NCI-H2081 (cell line): ENCODE measurements at places on chromosomes 12 and 14.
A peak's percentile ranks its signal among the peaks of the same experiment; 100 is the strongest.

- DNase-seq = no peak
Measured at GRCh38 chr12:74171478-74171909, 366.1 kb upstream of the ATXN7L3B start.

DNA sequence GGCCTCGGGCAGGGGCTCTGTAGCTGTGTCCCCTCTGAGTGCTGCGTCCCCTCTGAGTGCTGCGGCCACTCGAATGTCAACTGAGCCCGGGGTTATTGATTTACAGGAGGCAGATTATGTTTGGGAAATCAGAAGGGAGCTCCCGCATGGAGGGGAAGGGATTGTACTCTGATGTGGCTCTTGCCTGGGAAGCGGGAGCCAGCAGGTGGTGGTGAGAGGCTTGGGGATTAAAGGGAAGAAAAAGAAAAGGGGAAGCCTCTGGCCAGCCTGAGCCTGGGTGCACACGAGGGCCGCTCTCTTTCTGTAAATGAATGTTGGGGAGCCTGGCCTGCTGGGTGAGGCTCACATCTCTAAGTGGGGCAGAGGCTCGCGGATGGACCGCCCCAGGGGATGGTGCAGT, 143.7 kb downstream of the AACS start:
- no peak for DNase-seq

GRCh38 chr12:45974171-45974719, 16.1 kb downstream of the SCAF11 start:
- no peak for DNase-seq

DNA sequence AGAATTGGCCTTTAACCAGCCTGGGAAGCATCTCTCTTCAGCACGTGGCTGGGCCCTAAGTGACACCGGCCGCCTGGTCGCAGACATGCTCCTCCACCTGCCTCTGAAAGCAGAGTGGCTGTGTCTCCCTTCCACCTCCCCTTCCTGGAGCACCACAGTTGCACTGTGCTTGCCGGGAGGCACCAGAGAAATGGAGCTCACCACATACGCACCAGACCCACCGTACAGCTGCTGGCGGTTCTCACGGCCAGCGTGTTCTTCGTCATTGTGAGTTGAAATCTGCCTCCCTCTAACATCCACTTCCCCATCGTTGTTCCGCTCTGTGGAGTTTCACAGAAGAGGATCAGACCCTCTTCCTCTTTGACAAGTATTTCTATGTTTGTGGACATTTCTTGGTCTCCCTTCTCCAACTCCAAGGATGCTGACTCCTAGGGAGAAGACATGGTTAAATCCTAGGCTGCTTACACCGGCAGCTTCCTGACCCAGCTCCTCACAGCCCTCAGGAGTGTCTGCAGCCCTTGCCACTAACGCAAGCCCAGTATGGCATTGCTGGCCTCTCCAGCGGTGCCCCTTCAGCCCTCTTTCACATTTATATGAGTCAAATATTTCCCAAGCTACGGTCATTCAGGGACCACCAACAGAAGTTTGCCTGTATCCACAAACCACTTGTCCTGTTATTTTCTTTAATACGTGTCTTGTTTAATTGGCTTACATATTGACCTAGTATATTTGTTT, 11.5 kb upstream of the KRT5 start:
- DNase-seq = no peak

DNA sequence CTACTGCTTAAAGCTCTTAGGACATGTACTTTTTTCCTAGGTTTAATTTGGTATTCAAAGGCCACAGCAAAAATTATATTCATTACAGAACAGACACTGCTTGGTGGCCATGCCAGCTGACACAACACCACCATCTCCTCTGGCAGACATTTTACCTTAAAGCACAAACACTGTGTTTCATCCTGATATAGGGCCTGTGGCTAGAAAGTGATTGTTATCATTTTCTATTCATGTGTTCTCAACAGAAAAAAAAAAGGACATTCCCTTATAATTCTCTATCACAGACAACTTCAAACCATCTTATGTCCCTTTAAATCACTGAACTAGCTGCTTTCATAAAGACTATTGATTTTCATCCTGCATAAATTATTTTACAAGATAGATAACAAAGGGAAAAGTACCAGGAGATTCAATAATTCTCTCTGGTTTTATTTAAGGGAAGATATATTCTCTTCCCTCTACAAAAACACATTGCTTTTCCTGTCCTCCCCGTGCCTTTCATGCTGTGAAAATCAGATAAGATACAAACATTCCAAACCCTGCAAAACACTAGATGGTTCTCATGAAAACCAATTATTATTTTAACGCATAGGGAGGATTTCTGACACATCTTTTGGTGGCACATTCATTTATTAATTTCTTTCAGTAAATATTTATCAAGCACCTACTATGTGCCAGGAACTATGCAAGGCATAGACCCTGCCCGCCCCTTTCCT, 139.3 kb upstream of the TMCC3 start:
- DNase-seq = no peak

- DNase-seq = peak; percentile 93
Measured at GRCh38 chr14:57089901-57090300, 178.8 kb downstream of the EXOC5 start.

- DNase-seq = no peak
Measured at GRCh38 chr12:51632623-51633022, 41.6 kb downstream of the SCN8A start.

GRCh38 chr12:106170285-106170684, 31.5 kb upstream of the NUAK1 start:
- DNase-seq = no peak

DNA sequence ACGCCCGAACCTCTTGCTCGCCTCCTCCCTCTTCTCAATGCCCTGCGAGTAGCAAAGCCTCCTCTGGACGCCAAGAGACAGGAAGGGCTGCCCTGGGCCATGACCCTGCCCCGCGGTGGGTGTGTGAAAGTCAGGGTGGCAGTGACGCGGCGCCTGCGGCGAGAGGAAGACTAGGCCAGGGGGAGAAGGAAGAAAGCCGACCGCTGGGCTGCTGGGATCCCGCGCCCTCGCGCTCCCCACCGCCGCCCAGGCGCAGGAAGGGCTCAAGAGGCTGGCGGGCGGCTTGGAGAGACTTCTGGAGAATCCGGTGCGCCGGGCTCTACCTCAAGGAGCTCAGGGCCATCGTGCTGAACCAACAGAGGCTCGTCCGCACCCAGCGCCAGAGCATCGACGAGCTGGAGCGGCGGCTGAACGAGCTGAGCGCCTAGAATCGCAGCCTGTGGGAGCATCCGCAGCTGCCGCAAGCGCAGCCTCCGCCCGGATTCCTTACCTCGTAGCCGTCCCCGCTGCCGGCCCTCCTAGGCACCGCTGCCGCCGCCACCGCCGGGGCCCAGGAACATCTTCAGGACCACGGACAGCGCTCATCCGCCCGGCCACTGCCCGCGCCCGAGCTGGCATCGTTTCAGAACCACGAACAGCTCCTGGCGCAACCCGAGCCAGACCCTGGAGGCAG, 105.0 kb upstream of the PRB2 start:
- DNase-seq = no peak

DNA sequence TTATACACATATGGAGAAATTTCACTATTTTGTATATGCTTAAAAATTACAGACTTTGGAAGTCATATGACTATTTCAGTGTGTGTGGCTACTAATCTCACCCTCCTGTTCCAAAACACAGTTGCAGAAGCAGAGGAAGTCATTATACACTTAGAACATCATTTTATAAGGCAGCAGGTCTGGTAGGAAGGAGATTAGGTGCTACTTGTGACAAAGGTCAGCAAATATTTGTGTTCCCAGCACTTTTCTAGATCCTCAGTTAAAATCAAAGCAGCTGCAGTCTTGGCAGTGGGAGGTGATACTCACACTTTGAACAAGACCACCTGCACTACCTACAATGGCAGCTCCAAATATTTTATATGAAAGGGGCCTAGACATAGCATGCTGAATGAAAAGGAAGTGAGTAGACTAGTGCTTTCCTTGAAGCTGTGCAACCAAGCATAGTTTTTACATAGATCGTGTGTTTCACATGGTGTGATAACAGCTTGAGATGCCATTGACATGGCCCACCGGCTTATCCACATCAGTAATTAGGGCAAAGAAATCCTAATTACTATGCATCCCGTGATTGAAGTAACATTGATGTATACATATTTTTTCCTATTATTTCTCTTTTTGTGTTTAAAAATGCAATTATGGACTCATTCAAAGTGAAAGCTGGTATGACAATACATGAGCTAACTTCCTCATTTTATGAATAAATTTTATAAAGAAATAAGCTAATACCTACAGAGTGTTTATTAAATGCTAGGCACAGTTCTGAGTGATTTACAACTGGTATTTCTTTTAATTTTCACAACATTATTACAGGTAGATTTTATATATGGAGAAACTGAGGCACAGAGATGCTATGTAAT, 5.3 kb downstream of the GYS2 start:
- DNase-seq = no peak

DNA sequence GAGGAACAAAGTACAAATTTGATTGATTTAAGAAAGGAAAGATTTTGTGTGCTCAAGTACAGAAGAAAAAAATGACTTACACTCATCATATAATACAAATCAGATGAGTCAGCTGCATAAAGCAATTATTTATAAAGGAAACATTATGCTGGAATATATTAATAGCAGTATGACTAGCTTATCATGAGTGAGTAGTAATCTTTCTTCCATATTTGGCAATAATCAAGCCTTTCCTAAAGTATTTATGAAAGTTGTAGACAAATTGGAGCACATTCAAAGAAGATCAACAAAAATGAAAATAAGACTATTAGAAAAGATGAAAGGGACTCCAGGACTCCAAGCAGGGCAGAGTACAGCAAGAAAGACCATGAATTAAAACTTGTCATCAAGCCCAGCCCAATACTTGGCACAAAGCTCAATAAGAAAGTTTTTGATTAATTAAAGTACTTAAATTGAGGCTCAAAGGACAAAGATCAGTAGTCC, 32.8 kb downstream of the CCER1 start:
- DNase-seq = no peak

GRCh38 chr12:27551172-27551840, 27.3 kb downstream of the PPFIBP1 start:
- no peak for DNase-seq

GRCh38 chr12:107679336-107679735, 6.3 kb upstream of the PWP1 start:
- no peak for DNase-seq

DNA sequence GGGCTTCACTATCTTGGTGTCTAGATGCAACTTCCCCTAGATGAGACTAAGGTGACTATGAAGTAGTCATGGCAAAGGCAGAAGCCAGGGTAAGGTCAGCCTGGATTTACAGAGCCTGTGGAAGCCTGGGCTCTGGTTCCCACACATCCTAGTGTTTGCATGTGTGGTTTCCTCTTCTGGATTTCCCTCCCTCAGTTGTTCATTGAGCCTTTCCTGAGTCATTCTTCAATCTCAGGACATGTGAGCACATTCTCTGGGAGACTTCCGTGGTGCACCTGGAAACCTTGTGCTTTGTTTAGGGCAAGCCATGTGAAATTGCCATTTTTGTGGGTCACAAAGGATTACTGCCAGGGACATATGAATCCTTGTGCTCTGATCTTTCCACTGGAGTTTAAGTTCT, 236.6 kb downstream of the C12orf75 start:
- no peak for DNase-seq

DNA sequence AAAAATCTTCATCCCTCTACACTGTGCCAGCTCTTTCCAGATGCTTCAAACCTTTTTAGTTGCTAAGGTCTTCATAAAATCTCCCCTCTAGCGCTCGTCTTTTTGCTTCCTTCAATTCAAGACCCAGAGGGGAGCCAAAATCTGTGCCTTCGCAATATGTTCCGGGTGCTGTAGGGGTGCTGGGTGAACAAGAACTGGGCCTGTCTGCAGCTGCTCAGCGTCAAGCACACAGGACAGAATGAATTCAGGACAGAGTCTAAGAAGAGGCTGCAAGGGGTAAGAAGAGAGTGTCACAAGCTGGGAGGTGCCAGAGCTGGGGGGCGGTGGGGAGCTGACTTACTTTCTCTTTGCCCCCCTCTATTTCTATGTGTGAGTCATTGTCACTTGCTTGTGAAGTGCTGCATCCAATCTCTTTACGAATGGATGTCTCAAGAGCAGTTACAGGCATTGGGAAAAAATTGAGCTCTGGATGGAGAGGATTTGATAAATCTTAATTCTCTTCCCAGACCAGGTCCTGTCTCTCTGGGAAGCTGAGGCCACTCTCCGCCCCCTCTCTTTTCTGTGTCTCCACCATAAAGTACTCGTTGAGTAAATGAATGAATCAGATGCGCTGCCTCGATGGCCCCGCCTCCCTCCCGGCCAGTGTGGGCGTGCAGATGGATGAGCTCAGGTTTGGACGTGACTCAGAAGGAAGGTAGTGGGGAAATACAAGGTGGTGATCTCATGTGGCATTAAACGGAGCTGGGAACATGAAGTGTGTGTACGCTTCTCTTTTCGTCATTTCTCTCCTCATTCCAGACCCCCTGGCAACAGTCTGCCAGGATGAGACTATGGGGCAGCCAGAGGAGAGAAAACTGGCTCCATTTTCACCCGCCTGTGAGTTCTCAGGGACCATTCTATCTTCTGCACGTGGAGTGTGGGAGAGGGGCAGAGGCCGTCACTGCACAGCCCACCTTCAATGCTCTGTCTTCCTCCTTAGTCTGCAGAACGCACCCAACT, 91.3 kb downstream of the TSPAN9 start:
- no peak for DNase-seq

GRCh38 chr12:12812618-12813119, 477 bp upstream of the DDX47 start:
- no peak for DNase-seq

DNA sequence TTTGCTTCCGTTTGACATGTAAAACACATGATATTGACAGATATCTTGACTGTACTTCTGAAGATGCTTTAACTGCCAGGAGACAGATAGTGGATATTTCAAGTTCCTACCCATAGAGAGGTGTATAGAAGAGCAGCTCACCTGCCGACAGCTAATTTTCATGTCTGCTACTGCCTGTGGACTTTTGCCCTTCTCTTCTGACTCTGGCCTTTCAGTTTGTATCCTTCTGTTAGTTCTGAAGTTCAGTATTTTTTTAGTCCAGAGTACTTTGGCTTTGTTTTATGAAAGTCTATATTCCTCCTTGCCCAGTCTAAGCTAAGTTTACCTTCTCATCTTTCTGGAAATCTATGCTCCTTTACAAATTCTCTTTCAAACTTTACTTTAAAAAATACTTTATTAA, 30.8 kb upstream of the STK38L start:
- no peak for DNase-seq

DNA sequence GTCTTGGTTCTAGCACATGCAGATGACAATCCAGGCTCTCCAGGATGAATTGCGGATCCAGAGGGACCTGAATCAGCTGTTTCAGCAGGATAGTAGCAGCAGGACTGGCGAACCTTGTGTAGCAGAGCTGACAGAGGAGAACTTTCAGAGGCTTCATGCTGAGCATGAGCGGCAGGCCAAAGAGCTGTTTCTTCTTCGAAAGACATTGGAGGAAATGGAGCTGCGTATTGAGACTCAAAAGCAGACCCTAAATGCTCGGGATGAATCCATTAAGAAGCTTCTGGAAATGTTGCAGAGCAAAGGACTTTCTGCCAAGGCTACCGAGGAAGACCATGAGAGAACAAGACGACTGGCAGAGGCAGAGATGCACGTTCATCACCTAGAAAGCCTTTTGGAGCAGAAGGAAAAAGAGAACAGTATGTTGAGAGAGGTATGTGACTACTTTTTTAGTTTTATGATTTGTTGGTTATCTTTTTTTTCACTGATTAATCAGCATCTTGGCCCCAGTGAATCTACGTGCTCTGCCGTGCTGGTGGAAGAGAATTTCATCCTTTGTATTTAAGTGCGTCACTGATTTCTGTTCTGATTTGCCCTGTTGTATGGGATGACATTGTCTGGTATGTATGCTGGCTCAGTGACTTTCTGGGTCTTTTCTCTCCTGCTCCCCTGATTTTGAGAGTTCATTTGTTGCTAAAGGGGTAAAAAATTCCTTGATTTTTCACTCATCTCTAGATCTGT, 92.3 kb downstream of the ERC1 start:
- no peak for DNase-seq
